ENCODE measurements at places on chromosomes 1 and 21.
A peak's percentile ranks its signal among the peaks of the same experiment; 100 is the strongest.

DNA sequence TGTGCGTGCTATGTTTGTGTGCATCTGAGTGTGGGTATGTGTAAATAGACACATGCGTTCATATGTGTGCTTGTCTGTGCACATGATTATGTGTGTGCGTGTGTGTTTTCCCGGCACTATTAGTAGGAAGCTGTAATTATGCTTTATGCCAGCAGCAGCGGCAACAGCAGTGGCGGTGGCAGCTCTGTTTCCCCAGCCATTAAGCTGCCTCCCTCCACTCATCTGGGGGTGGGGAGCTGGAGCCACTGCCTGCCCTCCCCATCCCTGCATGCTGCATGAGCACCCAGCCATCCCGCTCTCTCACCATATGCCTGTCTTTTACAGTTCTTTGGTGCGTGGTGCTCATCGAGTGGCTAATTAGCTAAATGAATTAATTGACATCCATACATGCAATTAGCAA, 30.5 kb upstream of the ACOT11 start:
- DNase-seq, result no peak

DNA sequence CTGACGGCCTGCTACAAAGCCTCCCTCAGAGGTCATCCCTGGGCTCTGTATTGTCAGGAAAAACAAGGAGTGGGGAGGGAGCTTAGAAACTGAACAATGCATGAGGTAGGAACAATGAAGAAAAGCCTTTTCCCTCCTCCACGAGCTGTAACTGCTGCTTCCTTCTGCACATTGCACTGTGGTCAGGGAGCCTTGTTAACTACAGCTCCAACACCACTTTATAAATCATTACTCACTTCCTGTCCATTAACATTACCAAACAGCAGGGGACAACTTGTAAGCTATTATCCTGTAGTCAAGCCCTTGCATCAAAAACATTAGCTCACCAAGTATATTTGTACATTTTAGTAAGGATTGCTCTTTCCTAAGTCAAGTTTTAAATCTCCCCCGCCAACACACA, 336.0 kb upstream of the NR5A2 start:
- DNase-seq, result peak; percentile 65

GRCh38 chr1:159084867-159085266, 8.3 kb upstream of the AIM2 start:
- DNase-seq, result peak; percentile 91

DNA sequence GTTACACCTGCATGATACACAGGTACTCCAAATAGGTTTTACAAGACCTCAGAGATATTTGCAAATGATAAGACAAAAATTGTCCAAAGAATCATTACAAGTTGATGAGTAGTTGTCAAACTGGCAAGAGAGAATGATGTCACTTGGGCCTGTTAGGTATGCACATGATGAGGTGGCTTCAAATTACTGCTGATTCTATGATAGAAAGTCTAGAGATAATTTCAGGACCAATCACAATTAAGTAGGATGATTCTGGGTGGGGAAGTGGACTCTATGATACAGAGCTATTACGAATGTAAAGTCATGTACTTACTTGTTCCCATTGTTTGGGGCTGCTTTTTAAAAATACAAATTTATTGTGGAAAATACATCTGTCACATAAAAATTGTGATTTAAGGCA, 5.2 kb upstream of the SPRR1B start:
- no peak for DNase-seq

GRCh38 chr1:9612871-9613624, 24.3 kb downstream of the TMEM201 start:
- DNase-seq, result no peak

DNA sequence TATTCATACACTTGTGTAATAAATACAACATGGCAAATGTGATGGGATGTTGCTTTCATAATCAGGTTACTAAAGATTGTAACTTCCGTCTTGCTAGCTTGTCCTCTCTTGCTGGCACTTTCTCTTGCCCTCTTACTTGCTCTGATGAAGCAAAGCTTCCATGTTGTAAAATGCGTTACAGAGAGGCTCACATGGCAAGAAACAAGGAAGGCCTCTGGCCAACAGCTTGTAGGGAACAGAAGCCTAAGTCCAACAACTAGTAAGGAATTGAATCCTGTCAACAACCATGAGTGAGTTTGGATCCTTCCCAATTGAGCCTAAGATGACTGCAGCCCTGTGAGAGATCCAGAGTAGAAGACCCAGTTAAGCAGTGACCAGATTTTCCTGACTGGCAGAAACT, 15.4 kb downstream of the TMED5 start:
- DNase-seq, result no peak

DNA sequence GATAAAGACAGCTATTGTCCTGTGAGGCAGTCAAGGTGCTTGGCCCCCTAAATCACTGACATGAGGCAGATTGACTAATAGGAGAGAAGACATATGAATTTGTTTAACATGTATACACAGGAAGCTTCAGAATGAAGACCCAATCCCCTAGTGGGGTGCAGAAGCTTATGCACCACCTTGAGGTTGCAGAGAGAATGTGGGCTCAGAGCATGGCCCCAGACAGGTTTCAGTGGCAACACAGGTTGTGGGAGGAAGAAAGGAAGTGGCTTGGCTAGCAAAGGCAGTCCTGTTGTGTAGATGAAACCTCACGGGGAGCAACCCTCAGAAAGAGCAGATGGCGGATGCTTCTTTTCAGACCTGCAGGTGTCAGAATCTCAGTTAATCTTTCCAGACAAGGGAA, 37.0 kb upstream of the PARP1 start:
- DNase-seq, result no peak

DNA sequence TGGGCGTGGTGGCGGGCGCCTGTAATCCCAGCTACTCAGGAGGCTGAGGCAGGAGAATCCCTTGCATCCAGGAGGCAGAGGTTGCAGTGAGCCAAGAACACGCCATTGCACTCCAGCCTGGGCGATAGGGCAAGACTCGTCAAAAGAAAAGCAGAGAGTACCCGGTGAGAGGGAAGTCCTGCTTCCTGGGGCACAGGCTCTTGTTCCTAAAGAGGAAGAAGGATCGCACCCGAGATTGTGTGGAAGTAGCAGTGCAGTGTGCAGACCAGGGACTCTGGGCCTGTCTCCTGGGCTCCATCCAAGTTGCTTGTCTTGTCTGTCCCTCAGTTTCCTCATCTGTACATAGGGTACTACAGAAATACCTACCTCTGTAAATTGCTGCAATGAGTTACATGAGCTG, 29.6 kb downstream of the NBPF3 start:
- DNase-seq, result no peak

- peak; percentile 54 for DNase-seq
Measured at GRCh38 chr1:81547912-81548303, 252.8 kb upstream of the ADGRL2 start.

DNA sequence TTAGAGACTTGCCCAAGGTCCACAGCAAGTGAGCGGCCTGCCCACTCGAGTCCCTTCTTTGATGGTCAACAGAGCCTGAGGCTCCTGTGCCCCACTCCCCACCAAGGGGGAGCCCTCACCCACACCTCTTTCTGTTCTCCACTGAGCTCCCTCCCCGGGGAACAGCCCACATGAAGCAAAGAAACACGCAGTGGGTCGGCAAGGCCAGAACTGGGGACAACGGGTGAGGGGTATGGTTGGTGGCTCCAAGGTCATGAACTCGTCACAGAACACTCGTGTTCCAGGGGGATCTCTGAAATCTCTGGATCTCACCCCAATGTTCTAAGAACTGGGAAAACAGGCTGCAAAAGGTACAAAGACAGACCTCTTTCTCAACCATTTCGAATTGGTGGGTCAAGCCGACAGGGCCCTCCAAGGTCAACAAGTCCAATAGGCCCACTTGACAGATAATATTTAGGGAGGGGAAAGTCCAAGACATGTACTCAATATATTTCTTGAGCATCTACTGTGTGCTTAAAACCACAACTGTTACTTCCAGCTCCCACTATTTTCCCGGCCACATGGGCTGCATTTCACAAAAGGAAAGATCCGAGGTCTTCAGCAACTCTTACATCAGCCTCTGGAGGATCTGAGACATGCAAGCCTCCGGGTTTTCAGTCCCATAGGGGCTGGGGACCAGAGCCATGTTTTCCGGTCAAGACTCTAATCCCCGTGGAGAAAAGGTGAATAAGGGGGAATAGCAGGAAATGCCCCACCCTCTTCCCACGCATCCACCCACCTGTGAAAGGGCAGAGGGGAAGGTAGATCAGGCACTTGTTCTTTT, 1.1 kb upstream of the RAP1GAP start:
- no peak for DNase-seq

GRCh38 chr21:16535102-16535422, 805.3 kb downstream of the USP25 start:
- no peak for DNase-seq

DNA sequence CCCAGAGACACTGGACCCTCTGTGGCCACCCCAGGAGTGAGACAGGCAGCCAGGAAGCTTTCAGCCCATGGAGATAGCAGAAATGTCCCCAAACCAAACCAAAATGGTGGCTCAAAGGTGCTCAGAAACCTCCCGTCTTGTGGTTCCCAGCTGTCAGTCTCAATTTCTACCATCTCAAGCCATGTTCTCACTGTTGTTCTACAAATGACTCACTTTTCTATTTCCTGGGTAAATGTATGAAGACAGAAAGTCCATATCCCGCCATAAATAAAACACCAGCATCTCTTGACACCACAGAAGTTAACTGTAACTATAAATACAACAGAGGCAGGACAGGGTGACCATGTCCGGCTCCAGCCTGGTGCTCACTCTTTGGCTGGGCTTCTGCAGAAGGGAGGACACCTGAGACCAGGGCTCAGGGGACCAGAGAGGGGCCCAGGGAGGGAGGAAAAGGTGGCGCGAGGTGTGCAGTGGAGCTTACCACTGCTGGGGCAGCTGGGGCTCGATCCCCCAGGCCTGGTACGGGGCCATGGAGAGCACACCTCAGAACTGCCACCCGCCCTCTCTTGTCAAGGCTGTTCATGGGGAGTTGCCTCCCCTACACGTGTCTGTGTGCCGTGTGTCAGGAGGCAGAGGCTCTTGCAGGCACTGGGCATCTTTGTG, 43.6 kb downstream of the EPHB2 start:
- DNase-seq, result no peak

Measured in MV-4-11 (cell line).